Omental fat pad (tissue), 4 donors: ENCODE measurements at places on chromosomes 3 and 15.

DNA sequence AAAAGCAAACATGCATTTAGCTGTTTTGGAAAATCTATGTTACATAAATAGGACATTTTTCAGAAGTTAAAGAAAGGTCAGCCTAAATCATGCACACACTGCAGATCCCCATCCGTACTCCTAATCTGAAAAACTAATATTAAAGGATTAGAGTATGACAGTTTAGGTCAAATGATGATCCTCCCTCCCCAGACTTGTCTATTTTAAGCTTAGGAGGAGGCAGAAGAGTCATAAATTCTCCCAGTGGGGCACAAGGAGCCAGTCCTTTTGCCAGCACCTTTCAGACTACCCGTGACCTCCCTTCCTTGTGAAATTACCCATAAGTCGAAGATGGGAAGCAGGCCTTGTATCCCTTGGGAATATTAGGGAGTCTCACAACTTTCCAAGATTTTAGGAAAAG lies 78.0 kb downstream of the TGFBR2 start:
- no peak for DNase-seq

DNA sequence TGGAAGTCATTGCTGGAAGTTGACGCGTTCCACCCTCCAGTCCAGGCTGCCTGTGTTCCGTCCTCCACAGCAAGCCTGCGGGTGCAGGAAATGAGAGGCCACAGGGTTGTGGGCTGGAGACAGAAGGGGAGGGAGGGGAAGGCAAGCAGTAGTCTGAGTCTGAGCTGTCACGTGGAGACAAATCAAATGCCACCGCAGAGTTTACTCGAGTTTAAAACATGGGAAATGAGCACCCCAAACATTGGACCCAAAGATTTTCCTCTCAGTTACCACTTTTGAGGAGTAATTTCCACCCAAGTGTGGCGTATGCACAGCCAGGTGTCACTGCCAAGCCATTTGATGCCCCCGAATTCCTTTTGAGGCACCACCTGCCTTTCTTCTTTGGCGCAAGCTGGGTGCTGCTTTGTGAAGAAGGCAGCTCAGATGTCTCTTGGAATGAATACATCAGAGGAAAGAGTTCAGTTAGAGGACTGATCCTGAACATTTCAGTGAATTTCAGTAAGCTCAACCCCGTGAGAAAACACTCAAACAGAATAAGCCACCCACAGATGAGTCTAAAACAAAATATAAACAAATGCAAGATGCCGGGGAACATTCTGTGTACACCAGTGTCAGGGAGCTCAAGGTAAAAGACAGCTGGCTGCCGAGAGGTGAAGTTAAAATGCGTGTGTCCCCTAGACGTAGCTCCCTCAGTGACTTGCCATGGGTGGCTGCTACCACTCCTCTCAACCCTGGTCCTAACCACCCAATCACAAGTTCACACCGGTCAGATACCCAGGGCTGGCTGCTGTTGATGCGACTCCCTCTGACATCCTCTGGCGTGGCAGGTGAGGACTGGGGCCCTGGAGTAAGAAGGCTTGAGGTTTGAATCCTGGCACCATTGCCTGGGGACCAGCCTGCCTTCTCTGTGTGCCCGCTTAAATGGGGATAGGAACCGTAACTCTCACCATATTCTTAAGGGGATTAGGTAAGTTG lies 203.8 kb downstream of the UACA start:
- DNase-seq, result no peak

- no peak for DNase-seq
These were observed 872 bp downstream of the DLEC1 start for GRCh38 chr3:38039899-38040261.

DNA sequence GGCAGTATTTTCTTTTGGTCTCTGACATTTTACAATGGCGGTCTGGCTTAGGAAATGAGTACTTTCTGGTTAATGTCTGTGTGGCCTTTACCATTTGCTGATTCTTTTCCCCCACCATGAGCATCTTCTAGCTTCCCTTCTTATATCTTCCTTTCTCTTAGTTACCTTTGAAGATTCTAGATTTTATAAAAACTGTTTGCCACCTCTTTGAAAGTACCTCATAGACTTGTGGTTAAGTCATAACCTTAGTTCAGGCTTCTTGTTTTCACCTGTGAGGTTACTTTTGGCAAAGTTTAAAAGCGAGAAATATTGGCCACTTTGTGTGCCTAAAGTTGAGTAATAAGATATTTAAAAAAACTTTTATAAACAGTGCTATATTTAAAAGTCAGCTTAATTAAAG lies 147.4 kb downstream of the FMN1 start:
- no peak for DNase-seq

DNA sequence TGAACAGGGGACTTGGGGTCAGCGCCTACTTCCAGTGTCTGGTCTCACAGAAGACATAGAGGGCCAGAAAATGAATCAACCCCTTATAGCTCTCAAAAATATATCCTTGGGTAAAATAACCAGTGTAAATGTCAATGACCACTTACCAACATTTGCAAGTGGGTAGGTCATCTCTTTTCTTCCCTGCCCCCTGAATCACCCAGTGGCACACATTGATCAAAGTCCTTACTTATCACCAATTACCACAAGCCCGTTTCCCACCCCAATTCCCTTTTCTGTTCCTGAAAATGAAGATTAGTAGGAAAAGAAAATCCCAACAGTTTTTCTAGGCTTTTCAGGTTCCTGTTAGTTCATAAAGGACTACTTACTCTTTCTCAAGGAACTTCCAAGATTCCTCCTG lies 70.5 kb upstream of the HEG1 start:
- no peak for DNase-seq

DNA sequence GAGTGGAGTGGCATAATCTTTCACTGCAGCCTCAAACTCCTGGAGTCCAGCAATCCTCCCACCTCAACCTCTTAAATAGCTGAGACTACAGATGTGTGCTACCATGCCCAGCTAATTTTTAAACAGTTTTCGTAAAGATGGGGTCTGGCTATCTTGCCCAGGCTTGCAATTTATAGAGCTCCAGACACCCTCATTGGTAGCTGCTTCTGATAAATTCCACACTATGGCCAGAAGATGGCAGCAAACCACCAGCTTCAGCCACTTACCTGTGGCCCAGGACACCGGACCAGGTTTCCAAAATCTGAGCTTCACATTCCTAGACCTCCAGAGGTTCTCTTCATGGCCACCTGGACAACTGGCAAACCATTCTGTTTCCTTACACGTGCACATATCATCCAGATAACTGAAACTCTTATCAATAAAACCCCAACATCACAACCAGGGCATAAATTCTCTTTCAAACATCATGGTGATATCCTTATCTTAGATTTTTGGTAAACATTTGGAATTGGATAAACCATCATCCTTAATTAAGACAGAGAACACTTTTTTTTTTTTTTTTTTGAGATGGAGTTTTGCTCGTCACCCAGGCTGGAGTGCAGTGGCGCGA lies 28.9 kb downstream of the FBXW12 start:
- no peak for DNase-seq

DNA sequence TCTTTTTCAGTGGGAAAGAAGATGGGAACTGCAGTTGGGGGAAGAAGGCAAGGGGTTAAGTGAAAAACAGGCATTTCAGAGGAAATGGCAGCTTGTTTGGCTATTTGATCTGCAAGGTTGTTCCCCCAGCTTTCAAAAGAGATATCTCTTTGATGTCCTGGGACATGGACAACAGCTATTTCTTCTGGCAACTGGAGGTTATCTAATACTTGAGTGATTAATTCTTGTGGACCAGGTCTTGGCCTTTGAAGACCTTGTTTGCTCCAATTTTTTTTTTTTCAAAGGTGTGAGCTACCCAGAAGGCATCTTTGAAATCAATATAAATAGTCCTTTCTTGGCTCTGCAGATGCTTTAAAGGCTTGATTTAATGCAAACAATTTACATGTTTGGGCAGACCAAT lies 51.5 kb downstream of the KATNBL1 start:
- DNase-seq, result no peak

DNA sequence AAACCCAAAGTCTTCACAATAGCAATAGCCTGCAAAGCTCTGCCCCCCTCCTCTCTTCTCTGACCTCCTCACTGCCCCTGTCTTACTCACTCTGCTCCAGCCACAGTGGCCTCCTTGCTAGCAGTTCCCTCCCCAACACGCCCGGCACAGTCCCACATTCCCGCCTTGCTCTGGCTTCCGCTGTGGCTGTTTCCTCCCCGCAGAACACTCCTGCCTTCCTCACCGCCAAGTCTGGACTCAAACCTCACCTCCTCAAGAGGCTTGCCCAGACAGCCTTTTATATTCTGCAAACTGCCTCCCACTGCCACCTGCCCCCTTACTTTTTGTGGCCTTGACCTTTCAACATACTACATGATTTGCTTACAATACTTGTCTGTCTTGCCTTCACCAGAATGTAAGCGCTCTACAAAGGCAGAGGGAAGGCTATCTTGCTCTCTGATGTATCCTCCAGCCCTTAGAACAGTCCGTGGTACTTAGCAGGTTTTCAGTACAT lies 406 bp upstream of the MPI start:
- no peak for DNase-seq

DNA sequence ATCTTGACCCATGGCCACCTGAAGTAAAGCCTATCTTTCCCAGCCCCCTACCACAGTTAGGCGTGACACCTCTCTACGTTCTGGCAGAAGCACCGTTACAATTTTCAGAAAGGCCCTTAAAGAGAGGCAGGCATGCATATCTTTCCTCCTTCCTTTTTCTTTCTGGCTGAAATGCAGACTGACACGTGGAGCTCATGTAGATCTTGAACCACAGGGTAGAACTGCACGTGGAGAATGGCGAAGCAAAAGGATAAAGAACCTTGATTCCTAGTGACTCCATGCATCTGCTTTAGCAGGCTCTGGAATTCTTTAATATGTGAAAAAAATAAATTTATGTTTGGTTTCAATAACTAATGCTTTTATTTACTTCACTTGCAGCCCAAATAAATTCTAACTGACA lies 166.6 kb downstream of the CPNE4 start:
- no peak for DNase-seq

GRCh38 chr3:181739628-181740027 lies 27.9 kb downstream of the SOX2 start:
- DNase-seq, result no peak

DNA sequence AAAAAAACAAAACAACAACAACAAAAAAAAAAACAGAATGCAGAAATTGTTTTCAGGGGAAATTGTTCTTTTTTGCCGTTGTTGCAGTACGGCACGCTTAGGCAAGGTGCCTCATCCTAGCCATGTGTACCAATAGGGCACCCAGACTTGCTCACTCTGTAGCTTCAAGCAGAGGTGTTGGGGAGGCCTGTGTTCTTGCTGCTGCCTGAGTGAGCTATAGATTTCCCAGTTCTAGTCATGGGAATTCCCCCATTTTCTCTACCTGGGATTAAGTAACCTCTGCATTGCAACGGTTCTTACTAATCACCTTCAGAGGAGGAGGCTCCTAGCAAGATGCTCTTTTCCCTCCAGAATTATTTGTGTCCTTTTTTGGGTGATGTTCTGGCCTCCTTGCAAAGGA lies 12.9 kb upstream of the PARL start:
- DNase-seq, result no peak

DNA sequence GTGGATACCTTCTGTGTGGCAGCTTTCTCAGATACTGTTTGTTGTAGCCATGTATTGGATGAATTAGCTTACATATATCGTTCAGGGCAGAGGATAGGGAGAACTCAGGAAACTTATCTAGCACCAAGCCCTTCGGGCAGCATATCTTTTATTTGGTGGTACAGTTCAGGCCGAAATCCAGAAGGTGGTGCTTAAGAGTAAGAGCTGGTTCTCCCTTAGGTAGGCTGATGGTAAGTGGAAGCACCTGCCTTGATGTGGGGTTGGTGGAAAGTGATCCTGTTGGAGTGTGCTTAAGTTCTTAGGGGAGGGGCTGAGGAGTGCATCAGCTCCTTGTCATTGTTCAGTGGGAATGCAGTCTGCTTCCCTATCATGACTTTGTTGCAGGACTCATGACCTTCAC lies 187.5 kb downstream of the DOCK3 start:
- no peak for DNase-seq
